ENCODE measurements at places on chromosomes 3 and 15.

GRCh38 chr3:143514874-143515273, 333.4 kb downstream of the SLC9A9 start:
- DNase-seq = no peak

- DNase-seq = no peak
Measured at GRCh38 chr15:88613074-88613944, 7.8 kb upstream of the AEN start.

DNA sequence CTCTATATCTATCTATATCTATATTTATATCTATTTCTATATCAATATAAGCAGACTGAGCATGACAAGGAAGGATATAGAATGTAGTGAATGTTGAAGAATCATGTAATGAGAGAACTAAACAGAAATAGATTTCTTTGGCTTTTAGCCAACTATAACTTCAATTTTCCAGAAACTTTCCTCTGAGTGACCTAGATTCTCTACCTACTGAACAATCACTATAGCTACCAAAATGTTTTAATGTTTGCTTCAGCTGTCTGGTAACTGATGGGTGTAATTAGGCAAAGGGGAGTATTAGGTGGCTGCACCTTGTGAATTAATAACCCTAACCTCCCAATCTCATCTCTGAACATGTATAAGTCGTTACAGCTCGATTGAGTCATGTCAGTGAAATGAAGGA, 76.4 kb upstream of the ROBO1 start:
- DNase-seq = no peak

DNA sequence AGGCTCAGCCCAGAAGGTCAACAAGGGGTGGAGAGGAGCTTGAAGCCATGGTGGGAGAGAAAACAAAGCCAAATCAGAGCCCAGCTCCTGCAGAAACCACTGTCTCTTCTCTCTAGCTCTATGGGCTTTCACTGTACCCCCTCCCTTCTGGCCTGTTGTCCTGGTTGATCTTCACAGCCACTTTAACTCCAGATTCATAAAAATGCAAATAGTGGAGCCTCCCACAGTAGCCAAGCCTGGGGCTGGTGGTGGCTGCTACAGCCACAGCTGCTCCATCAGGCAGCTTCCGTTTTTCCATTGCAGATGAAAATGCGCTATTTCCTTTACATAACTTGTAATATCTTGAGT, 20.7 kb upstream of the CAV3 start:
- DNase-seq = no peak

DNA sequence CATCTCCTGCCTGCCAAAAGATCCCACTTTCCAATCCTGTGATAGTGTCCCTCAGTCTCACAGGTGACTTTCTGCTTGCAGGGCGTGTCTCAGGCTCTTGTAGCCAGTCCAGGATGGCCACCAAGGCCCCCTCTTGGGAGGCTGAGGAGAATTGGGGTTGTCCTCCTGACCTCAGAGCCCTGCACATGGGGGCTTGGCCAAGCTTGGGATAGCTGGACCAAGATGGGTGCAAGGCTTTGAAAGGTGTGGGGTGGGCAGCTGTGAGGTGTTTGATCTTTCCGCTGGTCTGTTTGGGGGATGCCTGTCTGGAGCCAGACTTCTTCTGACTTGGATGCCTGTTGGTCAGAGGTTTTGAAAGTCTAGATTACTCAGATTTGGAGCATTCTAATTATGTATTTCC, 12.0 kb upstream of the CPNE9 start:
- no peak for DNase-seq

- no peak for DNase-seq
Measured at GRCh38 chr3:65665915-65666314, 372.8 kb downstream of the MAGI1 start.

- no peak for DNase-seq
Measured at GRCh38 chr3:110494728-110495127, 576.9 kb upstream of the NECTIN3 start.

- DNase-seq = no peak
Measured at GRCh38 chr15:51801391-51801835, 28.0 kb upstream of the TMOD3 start.

DNA sequence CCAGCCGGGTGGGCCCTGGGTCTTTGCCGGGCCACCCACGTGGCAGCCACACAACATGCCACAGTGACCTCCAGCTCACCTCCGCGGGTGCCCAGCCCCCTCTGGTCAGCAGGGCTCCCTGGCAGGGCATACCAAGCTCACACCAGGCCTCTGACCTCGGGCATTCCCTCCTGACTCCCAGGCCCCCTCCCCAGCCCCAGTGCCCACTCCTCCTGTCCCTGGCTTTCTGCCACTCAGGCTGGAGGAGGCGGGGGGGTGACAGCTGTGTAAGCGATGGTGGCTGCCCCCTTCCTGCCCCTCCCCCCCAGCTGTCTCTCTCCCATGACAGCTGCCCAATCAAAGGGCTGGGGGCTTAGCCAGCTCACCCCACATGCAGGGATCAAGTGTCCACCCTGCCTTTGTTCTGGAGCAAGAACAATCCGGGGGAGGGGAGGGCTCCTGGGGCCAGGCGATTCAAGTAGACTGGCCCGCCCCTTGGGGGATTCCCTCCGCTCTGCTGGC, 3.3 kb downstream of the PCBP4 start:
- DNase-seq = no peak

DNA sequence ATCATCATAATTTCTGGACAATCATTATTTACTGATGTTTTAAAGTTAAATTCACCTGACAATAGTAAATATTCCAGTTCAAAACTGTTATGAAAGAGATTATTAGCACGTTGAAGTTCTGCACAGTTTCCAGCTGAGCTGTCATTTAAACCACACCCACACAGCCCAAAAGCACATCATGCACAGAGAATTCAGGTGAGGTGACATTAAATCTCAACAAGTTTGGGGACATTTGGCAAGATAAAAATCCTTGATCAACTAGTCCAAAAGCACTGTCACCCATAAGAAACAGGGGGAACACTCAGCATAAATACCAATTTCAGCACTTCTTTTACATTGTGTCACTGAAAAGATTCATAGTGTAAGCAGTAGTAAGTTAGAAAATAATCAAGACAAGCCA, 6.9 kb downstream of the NCEH1 start:
- DNase-seq = no peak

GRCh38 chr15:82854554-82854953, 45.1 kb downstream of the WHAMM start:
- DNase-seq = no peak

DNA sequence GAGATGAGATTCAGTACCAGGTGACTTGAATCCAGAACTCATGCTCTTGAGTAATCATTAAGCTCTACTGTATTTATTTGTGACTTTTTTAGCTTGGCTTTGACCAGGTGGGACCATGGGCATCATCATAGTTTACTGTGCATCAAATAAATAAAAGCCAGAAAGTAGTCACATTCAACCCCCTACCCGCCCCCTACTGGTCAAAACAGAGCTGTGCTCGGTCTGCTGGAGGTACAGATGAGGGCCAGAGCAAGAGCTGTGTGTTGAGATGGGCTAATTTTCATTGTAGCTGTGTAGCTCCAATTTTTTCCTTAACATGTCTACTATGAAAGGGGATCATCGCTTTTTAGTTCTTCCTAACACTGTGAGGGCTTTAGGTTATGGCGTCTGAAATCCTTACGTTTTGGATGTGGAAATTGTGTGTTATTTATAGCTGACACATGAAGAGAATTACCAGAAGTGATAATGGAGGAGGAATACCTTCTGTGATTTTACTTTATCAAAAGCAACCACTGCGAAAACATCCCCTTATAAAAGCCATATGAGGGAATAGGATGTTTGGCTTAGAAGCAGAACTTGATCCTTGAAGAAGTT, 375.1 kb downstream of the PTPRG start:
- DNase-seq = no peak

DNA sequence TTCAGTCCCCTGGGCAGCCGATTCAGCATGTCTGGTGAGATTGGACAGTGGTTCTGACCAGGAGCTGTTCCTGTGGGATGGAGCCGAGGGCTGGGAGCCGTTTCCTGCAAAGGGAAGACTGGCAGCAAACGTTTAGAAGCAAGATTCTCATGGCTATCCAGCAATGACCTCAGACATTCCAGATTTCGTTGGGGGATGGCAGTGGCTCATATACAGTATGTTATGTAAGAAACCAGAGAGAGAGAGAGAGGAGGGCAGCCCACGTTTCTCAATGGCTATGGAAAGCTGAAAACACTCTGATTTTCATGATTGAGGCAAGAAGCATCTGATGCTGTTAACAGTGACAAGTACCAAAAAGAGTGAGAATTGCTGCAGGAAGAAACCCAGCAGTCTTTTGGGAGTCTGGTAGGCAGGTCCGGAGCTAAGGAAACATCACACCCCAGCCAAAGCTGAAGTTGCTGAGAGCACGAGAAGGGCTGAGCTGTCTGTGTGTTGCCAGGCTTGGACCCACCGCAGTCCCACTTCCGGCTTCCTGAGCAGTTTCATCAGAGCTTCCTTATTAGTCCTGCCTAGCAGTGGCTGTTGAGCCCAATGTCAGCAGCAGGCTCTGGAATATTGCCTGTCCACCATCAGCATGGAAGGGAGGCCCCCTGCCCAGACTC, 25.6 kb upstream of the VPS8 start:
- peak; percentile 17 for DNase-seq

DNA sequence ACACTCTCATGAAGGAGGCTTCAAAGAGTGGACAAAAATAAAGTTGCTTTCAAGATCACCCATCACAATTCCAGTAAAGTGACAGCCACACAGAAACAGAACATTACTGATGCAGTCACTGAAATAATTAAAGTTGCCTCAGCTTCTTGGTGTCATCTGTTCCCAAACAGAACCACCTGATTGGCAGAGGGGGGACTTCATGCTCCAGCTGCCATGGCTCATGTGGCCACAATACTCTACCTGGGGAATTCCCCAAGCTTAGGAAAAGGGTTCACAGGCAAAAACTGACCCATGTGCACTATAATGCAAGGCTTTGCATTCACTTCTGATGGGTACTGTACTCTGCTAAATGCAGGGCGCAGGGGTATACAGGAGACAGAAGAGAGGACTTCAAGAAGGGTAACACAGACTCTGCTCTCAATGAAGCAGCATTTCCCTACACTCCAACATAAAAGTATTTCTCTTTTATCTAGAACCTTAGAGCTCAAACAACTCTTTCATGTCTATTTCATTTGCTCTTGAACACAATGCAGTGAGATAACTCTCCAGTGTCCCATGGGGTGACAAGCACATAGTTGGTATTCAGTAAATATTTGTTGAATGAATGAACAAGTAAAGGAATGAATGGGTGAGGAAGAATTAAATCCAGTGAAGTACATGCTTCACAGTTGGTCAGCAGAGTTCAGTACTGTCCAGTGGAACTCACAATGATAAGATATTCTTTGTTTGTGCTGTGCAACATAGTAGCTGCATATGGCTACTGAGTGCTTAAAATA, 8.6 kb upstream of the CTNNB1 start:
- DNase-seq = no peak

DNA sequence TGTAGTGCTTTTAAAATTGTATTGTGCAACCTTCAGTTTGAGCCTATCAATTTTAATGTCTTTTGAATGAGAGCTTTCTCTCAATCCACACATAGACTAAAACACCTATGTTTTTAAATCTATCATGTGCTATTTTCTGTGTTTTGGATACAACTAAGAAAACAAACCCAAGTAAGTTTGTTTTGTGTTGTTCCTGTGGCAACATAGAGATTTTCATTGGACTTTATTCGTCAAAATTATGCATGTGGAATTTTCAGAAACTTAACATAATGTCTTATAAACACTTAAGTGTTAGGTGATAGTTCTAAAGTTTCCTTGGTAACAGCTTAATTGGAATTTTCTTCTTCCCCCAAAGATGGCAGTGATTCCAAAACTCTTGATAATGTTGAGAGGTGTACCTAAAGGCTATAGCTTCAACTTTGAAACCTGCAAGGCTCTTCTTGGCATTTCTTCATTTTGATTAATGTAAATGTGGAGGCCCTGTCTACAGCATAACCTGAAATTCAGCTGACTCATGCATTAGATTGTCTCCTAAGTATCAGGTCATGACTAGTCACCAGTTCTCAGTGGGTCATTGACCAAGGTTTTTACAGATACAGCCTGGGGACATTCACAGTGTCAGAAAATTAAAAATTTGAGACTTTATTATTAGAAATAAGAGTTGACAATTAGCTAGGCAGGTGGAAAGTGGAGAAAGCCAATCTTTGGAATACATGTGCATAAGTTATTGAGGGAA, 44.4 kb downstream of the COL6A5 start:
- DNase-seq = no peak

DNA sequence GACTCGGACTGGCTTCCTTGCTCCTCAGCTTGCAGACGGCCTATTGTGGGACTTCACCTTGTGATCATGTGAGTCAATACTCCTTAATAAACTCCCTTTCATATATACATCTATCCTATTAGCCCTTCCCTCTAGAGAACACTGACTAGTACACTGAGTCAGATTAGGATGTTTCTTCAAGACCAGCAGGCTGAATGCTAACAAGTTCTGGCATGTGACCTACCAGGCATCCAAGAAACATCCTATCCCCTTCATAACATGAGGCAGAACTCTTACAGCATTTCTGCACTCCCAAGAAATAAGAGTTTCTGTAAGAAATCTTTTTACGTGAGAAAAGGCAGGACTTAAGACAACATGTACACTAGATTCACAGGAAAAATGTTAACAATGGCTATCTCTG, 9.3 kb downstream of the CFAP92 start:
- DNase-seq = no peak

DNA sequence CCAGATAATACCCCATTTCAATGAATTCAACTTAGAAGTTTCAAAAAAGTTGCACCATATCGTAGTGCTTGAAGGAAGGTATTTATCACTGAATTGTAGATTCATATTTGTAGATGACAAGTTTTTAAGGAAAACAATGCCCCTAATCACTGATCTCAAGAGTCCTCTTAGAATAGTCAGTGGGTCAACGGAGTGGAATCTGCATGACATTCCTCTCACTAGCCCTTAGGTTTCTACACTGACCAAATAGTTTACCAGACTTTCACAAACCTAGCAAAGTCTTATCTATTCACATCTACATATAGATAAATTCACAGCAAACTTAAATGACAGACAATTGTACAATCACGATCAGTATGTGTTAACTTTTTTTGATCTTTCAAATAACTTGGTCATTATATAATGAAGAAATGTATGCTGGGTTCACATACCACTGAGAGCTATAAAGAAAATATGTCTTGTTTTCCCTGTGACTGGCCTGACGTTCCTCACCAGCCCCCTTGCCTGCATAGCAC, 35.7 kb upstream of the PHLDB2 start:
- DNase-seq = no peak

DNA sequence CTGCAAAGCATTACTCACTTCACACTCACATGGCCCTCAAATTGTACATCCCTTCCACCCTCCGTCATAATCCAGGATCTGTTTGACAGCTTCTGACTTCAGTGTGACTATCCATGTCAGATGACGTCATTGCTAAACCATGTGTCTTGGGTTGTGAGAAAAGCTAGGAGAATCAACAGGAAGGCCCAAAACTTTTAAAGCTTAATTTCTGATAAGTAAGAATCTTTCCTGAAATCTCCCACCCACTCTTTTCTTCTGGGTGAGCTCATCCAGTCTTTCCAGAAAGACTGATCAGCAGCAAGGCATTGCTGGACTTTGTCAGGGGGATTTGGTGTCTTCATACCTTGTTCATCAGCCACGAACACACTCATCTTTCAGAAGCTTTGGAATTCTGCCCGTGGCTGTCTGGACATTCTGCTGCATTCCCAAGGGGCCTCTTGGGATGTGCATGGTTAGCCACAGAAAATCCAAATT, 11.5 kb upstream of the LMCD1 start:
- no peak for DNase-seq
